Mesenteric fat pad (tissue), 1 donor: ENCODE measurements at places on chromosomes 2 and 18. TPM values are rescaled to one million over a fixed set of nuclear protein-coding genes. Genes with fewer than 3 reads are reported as not detected.
A peak's percentile ranks its signal among the peaks of the same experiment; 100 is the strongest.

DNA sequence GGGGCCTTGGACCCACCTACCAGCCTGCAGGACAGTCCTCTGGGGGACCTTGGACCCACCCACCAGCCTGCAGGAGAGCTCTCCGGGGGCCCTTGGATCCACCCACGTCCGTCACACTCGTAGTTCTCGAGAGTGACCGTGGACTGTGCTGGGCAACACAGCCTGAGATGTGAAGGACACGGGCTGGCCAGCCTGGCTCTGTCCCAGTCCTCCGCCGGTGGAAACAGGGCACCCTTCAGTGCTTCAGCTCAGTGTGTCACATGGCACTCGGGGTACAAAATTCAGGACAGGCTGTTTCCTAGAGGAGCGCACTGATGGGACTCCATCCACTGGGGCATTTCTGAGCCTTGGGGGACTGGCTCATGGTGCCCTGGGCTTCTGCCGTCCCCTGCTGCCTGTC, 212.0 kb downstream of the TWIST2 start:
- no peak for DNase-seq

DNA sequence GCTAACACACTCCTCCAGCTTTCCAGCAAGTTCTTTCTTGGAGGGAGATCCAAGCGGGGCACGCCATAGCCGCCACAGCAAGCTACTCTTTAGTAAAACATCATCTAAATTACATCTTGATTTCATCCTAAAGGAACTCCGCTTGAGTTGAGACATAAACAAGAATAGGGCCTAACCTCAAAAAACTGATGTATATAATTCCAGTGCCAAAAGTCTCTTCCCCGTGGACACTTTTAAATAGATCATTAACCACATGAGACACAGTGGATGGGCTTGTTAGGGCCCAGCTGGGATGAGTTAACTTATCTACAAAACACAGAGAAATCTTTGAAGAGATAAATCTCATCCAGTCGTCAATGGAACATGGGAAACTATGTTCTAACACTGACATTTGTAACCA, 20.8 kb upstream of the MLPH start:
- DNase-seq, result peak; percentile 43

The CKAP2L gene
- not detected for total RNA-seq

- no peak for DNase-seq
These were observed 78.9 kb downstream of the ZBTB7C start for GRCh38 chr18:48330016-48330991.

The POMC gene
- 3.4 TPM for total RNA-seq

DNA sequence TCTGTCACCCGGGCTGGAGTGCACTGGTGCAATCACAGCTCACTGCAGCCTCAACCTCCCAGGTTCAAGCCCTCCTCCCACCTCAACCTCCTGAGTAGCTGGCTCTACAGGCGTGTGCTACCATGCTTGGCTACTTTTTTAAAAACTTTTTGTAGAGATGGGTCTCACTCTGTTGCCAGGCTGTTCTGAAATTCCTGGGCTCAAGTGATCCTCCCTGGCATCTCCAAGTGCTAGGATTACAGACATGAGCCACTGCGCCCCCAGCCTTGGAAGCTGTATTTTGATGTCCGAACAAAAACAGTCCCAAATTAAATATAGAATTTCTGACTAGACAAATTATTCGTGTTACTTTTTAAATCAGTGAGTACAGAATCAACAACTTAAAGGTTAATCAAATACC, 97.4 kb downstream of the ZNF516 start:
- DNase-seq, result no peak

The ASNSD1 gene
- total RNA-seq, result 36.5 TPM

DNA sequence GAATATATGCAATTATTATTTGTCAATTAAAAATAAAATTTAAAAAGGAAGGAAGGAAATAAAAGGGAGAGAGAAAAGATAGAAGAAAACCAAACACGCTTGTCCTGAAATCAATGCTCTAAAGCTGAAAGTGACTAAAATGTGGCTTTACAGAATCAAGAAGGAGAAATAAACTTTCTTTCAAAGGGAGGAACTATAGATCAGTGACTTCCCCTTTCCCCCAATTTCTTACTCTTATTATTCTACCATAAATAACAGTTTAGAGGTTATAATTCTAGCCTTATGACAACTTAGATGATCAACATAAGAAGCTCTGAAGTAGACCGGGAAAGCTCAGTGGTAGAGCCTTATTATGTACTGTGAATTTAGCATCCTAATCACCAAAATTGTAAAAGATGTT, 122.5 kb downstream of the ARHGAP15 start:
- no peak for DNase-seq

- no peak for DNase-seq
These were observed 27.9 kb upstream of the GLI2 start for GRCh38 chr2:120707816-120708215.

The KIF5C gene
- total RNA-seq, result 0.84 TPM

The RAB27B gene
- 0.93 TPM for total RNA-seq

DNA sequence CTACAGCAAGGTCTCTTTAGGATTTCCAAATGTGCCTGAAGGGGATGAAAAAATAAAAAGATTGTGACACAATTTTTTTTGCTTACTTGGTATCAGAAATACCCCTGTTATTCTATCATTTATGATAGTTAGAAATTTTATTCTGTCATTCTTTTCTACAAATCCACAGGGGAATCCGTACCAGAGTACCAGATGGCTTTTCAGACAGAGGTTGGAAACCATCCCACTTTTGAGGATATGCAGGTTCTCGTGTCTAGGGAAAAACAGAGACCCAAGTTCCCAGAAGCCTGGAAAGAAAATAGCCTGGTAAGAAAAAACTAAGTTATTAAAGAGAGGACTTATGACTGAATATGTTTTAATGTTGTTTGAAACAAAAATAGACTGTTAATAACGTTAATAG, 92.6 kb upstream of the FAM117B start:
- no peak for DNase-seq

GRCh38 chr18:51425475-51425874, 228.0 kb upstream of the MEX3C start:
- no peak for DNase-seq

DNA sequence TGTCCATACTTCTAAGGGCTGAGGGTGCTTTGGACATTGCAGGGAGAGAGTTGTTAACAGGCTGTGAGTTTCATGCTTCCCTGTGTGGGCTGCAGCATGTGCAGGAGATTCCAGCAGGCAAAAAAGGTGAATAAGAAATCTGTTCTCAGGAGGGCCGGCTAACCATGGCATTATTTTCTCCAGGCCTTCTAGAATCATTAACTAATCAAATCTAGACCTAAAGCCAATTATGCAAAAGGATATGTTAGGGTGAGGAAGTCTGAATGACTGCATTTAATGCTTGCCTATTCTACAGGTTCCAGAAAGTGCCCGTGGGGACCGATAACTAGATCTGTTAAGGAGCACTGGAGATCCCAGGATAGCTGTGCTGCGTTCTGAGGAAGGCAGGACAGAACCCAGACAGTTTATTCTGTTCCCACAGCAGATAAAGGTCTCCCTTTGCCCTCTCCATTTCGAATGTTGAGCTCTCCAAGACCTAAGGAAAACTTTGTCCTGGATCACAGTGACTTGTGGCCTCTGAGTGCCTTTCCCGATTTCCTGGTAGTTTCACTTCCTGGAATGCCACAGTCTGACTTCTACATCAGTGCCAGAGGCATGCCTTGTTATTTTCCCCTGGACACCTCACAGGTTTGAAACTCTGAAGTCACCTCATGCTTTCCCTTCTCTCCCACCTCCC, 50.0 kb upstream of the ZFP36L2 start:
- DNase-seq, result no peak

- no peak for DNase-seq
These were observed 443.9 kb upstream of the VRK2 start for GRCh38 chr2:57602733-57603132.

DNA sequence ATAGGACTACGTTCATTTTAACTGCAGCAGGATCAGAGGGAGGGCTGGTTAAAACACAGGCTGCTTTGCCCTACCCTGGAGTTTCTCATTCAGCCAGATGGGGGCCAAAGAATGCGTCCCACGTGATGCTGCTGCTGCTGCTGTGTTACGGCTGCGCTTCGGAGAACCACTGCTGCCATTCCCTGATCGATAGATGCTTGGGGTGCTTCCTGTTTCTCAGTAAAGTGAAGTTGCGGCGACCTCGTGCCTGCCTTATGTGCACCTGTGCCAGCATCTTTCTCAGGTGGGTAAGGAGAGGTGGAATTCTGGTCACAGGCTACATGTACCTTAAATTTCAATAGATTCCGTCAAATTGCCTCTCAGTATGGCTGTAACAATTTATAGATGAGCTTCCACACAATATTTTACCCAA, 24.7 kb upstream of the TOGARAM2 start:
- DNase-seq, result no peak

The C2orf66 gene
- 0.26 TPM for total RNA-seq

The FLACC1 gene
- 2.8 TPM for total RNA-seq

The DUSP19 gene
- 0.67 TPM for total RNA-seq

DNA sequence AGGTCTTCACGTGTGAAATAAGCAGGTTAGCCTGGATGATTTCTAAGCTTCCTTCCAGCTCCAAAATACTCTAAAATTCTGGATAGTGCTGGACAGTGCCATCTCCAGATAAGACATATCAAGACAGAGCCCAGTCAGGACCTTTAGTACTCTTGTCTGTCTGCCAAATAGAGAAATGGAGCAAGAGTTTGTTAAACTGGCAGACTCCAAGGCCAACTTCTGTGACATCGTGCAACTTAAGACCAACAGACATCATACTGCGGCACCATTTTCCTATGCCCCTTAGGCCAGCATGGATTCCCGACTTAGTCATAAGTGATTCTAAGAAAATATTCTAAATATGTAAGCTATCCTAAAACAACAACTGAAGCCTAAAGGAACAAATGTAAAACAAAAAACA, 118.6 kb downstream of the RBMS1 start:
- no peak for DNase-seq
